ENCODE measurements at places on chromosomes 3 and 15.

GRCh38 chr15:65044724-65045481 lies at the start of gene SLC51B:
Gene SLC51B (plus strand): TSS chr15:65045387. CDS start chr15:65050005, 4,618 bp downstream.
- no peak for DNase-seq

GRCh38 chr3:31544634-31545033 lies 11.9 kb downstream of the STT3B start:
- DNase-seq: no peak

DNA sequence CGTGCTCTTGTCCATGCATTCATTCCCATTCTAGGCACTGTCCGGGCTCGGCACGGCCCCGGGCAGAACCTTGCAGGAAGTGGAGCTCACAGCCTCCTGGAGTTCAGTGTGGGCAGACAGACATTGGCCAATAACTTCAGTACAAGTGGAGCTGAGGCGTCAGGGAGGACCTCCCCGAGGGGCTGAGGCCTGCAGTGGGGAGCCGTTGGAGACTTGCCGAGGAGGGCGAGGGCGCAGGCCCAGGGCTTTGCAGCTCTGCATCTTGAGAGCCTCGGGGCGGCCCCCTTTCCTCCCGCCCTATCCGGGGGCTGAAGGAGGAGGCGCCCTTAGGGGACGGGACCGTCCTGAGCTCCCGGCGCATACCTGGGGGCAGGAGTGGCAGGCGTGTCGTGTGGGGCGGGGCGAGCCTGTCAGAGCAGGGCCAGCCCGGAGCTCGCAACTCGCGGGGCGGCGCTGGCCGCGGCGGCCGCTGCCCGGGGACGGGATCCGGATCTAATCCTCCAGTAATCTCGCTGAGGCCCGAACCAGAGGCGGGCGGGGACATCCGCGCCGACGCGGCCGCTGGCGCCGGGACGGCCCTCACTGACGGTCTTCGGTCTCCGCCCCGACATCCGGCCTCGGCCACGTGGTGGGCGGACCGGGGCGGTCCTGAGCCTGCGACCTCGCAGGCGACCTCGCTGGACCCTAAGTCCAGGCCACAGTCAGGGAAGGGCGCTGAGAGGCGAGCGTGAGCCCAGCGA lies at the start of gene ACY1:
ACY1 (plus strand) TSS at position 698 of the 740 bp plus-strand sequence. CDS start 530 bp downstream, outside the sequence.
- no peak for DNase-seq

- DNase-seq: no peak
These were observed 51.6 kb upstream of the ABHD17C start for GRCh38 chr15:80643431-80643951.

- no peak for DNase-seq
These were observed 26.4 kb upstream of the SLC30A4 start for GRCh38 chr15:45548753-45549520.

- DNase-seq: no peak
These were observed 44.0 kb downstream of the SMAD3 start for GRCh38 chr15:67109141-67110034.

GRCh38 chr15:33722005-33722672 lies 246.2 kb upstream of the CHRM5 start:
- DNase-seq: no peak

GRCh38 chr15:37076543-37076942 lies 23.8 kb downstream of the MEIS2 start:
- no peak for DNase-seq

DNA sequence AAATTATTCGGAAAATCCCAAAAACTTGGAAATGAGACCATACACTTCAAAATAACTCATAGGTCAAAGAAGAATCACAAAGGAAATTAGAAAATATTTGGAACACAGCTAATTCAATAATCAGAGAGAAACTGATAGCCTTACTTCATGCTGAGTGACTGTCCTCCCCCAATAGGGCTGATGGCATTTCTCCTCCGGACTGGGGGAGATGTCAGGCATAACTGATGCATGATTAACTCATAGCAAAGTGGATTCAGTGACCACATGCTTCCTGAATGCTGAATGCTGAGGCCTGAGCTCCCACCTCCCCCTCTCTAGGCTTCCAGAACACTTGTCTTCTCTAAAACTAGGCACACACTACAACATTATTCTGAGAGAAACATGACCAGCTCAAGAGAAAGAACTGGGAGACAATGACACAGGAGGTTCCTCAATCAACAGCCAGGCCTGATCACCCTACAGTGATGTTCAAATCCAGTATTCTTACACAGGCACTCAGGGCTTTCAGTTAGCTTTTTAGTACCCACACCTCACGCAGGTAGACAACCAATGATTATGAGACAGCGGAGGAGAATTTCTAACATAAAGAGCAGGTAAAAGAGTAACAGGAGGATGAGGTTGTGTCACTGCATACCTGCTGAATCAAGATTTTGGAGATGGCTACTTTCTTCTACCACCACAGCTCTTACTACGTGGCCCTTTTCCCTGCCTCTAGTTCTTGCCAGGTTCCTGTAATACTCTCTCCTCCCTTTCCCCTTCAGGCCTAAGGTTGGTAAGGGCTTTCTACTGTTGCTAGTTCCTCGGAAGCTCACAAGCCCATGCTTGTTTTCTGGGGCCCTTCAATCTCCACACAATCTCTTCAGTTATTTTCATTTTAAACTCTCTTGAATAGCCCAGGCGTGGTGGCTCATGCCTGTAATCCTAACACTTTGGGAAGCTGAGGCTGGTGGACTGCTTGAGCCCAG lies 96.1 kb downstream of the FMN1 start:
- no peak for DNase-seq

DNA sequence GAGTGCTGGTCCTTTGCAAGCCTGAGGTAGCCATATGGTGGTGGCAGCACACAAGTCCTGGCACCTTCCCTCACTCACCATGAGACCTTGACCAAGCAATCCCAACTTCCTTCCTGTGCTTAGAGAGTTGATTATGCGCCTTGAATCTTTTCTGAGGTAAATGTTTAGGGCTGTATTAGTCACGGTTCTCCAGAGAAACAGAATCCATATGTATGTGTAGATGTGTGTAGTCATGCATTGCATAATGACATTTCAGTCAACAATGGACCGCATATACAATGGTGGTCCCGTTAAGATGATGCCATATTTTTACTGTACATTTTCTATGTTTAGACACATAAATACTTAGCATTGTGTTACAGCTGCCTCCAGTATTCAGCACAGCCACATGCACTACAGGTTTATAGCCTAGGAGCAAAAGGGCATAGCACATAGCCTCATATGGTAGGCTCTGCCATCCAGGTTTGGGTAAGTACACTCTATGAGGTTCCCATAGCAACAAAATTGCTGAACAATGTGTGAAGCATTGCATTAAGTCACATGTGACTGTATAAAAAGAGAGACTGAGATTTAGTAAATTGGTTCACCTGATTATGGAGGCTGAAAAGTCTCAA lies 20.2 kb upstream of the NUP210 start:
- DNase-seq: no peak

DNA sequence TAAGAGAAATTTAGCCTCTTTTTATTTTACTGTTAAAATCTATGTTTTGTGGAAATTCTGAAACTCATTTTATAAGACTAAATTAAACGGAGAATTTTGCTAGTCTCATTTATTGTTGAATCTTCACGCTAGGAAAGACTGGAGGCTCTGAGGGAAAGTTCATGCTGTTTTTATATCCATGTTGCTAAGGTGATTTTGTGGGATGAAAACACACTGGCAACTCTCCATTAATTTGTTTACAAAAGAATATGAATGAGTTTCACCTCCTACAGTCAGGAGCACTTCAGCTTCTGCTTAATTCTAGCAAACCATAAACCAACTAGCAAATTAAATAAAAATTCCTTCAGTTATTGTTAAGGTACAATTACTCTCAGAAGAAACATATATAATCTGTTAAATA lies 195.4 kb downstream of the RAP2B start:
- DNase-seq: no peak

DNA sequence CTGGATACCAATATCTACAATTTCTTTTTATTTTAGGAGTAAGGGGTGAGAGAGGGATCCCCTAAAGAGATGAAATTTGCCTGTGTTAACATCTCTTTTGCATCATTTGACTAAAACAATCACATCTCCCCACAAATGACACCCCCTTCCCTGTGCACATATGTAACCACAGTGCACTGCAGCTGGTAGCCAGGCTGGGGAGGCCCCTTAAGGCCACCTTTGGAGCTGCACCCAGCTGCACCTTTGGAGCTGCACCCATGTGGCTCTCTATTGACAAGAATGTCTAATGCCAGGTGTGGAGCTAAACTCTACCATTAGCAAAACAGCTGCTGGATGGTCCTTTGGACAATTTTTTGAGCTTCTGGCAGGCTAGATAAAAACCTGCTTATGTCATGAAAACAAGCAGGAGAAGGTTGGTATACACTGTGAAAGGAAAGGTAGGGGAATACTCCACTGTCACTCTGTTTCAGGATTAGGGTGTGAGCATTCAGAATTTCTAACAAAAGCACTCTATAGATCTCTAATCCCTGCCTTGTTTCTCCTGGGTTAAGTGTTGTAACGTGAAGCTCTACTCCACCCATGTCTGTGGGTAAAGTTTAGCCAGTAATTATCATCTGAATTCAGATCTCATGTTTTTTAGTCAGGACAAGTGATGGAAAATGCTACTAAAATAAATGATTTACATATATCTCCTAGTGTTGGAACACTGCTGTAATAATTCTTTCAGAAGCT lies 52.1 kb downstream of the TFG start:
- no peak for DNase-seq

GRCh38 chr15:83436513-83437158 lies 10.5 kb upstream of the SH3GL3 start:
- DNase-seq: no peak

GRCh38 chr3:78951342-78951945 lies 816.4 kb downstream of the ROBO1 start:
- DNase-seq: no peak

DNA sequence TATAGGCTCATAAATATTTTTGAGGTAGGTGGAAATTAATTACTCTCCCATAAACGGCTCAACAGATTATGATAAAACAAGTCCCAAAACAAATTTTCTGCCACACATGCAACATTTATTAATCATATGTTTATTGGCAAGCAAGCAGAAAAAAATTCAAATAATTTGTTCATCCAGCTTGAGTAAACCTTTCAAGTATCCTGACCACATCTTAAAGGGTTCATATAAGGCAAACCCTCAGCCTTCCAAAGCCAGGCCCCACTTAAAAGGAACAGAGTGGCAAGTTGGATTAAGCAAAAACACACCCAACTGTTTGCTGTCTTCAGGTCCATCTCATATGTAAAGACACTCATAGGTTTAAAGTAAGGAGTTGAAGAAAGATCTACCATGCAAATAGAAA lies 1042.3 kb downstream of the DIPK2A start:
- DNase-seq: no peak

DNA sequence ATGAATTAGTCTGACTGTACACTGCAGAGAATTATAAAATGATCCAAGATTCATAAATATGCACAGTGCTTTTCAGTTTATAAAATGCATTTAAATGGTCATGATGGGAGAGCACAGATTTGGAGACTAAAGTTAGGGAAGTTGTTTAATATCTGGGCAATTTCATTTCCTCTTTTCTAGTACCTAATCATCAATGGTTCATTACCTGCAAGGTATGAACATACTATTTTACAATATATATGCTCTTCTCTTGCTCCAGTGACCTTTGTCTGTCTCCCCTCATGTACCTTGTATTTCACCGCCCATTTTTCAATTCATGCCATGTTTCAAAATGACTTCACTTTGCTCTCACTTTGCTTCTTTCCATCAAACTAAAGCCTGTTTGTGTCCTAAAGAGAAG lies 114.5 kb downstream of the SUCNR1 start:
- DNase-seq: no peak

DNA sequence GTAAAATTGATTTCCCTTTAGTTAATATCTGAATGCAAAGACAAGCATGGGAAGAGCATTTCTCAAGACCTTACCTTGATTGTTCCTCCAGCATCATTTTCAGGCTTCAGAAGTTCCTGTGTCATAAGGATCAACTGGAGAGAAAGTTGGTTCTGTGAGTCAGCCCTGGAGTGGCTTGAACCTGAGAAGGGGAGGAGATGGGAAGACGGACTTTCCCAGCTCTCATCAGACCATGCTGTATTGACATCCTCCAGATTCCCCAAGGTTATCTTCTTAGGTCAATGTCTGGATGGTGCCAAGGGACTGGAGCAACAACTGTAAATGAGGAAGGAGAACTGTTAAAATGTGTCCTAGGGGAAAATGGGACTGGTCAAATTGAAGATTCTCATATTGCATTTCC lies 21.0 kb downstream of the RPSA start:
- no peak for DNase-seq

DNA sequence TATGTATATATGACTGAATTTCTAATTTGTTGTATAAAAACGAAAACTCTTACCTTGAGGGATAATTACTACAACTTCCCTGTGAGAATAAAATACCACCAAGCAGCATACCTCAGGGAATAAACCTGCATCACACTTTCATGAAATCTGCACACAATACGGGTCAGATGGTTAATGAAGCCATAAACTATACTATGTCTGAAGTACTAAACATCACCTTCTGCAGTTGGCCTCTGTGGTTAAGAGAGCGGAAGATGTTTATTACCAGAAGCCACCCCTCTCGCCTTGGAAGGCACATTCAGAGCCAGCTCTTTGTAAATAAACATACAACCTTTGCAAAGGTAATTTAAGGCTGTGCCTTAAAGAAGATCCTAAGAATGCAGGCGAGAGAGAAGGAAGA lies 462.1 kb upstream of the NR2F2 start:
- DNase-seq: no peak

DNA sequence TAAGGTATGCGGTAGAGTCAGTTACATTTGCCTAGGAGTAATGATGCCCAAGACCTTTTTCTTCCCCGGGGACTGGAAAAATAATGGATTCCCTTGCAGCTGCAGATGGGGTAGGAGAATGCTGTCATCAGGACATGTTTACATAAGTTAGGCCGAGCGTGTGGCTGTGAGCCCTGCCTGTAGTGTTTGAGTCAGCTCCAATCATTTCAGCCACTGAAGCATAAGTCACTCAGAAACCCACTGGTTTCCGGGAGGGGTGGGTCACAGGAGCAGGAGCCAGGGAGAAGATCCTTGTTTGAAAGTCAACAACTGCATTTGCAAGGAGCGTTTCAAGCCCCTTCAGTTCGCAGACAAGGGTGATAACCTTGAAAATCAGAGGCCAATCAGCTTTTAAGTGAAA lies 562.3 kb downstream of the MCTP2 start:
- no peak for DNase-seq

- DNase-seq: no peak
These were observed 57.7 kb downstream of the CNTN4 start for GRCh38 chr3:2156244-2156847.

DNA sequence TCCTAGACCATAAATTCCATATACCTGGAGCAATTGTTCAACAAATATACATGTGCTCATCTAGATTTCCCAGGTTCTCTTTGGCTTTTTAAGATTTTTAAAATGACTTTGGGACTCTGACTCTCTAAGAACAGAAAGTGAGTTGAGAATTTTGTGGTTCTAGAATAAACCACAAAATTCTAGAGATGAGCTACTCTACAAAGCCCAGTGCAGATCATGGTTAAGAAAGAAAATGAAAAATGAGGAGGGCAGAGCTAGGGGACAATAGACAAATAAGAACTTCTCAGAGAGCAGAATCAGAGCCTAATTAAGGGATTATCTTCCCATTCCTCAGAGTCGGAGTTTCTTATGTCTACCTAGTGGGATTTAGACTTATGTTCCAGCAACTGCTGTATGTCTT lies 694.7 kb downstream of the ZNF385D start:
- no peak for DNase-seq

- no peak for DNase-seq
These were observed 541.6 kb upstream of the ALCAM start for GRCh38 chr3:104825116-104825515.

Measured in activated T-helper 1 cell treated with anti-CD3 and anti-CD28 coated beads, Interleukin-2, amount 50 U/mL, for 16 hours (primary cell).